ENCODE measurements at places on chromosomes 12 and 14. TPM values are rescaled to one million over a fixed set of nuclear protein-coding genes. Genes with fewer than 3 reads are reported as not detected.

Gene FOXN4
- total RNA-seq: 0.16 TPM

Gene IL31
- total RNA-seq: not detected

Gene FAM186B
- not detected for total RNA-seq

Gene TROAP
- total RNA-seq: 1.2 TPM

Gene ASCL1
- 21.1 TPM for total RNA-seq

Gene OAS2
- 2.0 TPM for total RNA-seq

Gene CDC42BPB
- 76.4 TPM for total RNA-seq

Gene TSPAN11
- total RNA-seq: 4.8 TPM

Gene AGAP2
- 25.6 TPM for total RNA-seq

Gene CAPZA3
- not detected for total RNA-seq

Gene CLEC9A
- not detected for total RNA-seq

Gene E2F7
- 1.4 TPM for total RNA-seq

Gene GPR137C
- 27.8 TPM for total RNA-seq

Gene SRGAP1
- 40.7 TPM for total RNA-seq

Gene BATF
- 0.47 TPM for total RNA-seq

Gene PLXNC1
- 39.5 TPM for total RNA-seq

Gene TMEM233
- not detected for total RNA-seq

Gene PRKD1
- 20.0 TPM for total RNA-seq

Gene REP15
- total RNA-seq: 3.0 TPM

Gene ZNF385A
- total RNA-seq: 1.1 TPM

Gene KLHDC2
- total RNA-seq: 180 TPM

Gene PSEN1
- 76.4 TPM for total RNA-seq

Gene ADAM21
- total RNA-seq: 0.16 TPM

Gene RPL10L
- not detected for total RNA-seq

Gene ERH
- 89.1 TPM for total RNA-seq

Gene GLIPR1L1
- not detected for total RNA-seq

Gene HCAR2
- not detected for total RNA-seq

Gene HCAR1
- total RNA-seq: 0.78 TPM

Gene PTCSC3
- total RNA-seq: not detected

Data from occipital lobe (tissue), 3 donors.